ENCODE measurements at places on chromosomes 2 and 18.

DNA sequence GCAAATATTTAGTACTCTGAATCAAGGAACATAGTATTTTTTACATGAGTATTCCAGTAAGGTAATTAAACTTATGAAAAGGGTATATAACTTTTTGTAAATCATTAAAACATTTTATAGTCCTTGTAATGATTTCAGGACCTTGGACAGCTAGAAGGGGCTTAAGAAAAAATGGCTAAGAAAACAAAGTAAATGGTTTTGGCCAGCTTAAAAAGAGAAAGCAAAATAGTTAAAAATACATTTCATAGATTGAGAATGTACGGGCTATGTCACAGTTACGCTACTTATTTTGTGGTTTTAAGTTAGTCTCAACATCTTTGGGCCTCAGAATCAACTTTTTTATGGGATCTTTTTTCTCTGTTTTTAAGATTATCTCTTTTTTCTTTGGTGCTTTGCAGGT is 26.7 kb downstream of the POLI start:
- DNase-seq, result no peak

DNA sequence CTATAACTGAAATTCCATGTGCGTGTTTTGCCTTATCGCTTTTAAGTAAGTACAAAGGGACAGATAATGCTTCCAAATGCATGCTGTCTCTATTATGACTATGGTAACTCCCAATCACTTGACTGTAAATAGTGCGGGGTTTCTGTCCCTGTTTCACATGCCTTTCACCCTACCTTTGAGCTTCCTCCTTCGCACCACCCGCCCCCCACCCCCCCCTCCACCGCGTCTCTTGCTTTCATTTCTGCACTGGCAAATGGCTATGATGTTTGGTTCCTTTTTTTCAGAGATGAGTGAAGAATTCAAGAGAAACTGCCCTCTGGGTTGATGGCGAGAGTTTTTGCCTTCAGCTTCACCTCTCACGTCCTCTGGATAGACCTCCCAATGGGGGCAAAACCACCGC is 25.0 kb upstream of the SPP2 start:
- DNase-seq, result no peak

- DNase-seq, result no peak
Measured at GRCh38 chr18:58937071-58937886, 72.6 kb downstream of the ZNF532 start.

DNA sequence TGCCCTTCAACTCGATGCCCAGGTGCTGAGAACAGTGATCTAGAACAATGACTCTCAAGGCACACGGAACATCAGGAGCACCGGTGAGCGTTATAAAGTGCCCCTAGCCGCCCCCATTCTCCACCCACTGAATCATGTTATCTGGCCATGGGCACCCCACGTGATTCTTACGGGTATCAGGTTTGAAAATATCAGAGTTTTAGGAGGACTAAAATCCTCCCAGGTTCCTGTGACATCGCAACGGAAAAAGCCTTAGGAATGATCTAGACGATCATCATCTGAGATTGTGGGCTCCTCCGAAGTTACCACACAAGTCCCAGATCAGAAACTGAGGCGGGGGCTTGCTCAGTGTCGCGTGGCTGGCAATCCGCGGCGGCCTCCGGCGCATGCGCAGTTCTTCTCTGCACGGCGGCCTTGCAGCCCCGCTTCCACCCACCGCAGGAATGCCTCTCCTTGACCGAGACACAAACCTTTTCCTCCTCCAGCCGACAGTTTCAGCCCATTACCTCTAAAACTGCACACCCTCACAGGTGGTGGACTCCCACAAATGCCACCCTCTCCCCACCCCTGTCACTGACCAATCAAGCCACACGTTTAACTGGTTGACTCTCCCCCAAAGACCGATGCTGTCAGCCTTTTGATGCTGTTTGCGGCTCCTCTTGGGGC is 5.8 kb upstream of the MRPL33 start:
- DNase-seq, result no peak

DNA sequence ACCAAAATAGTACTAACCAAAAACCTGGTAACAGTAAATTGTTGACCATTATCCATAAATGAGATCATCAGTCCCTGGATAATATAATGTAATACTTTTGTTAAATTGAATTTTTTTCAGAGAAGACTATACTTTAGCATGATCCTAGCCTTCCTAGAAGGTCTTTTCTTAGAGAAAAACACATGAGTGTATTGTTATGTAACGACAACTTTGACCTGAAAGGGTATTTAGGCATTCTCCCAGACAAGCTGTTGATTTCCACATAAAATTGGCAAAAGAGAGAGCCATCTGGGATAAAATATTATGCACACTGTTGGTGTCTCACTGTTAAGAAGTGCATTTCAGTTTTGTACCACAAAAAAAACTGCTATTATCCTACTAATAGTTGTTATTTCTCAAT is 120.0 kb upstream of the MAPRE2 start:
- DNase-seq, result no peak

DNA sequence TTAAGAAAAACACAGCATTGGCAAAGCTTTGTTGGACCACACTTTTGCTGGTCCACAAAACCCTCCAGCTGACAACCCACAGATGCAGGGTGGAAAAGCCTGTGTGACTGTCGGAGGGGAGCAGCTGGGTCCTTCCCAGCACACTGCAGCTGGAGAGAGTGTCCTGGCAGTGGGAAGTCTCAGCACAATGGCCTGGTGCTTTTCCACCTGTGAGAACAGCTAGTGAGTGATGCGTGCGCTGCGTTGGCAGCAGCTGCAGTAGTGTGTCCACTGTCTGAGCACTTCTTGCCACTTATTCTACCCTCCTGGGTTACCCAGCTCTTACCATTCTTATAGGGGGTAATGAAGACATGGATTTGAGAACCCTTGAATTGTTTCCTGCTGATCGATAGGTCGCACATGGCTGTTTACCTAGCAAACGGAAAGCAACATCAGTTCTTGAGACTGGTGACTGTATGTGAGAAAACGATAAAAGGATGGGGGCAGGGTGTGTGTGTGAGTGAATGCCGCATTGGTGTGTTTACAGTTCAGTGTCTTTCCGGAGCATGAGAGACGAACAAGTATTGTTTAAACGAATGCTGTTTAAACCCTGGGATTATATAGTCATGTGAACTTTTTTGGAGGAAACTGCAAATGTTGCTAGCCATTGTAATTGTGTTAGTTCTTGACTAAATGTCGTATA is 69.7 kb downstream of the LYPD6 start:
- DNase-seq, result no peak

DNA sequence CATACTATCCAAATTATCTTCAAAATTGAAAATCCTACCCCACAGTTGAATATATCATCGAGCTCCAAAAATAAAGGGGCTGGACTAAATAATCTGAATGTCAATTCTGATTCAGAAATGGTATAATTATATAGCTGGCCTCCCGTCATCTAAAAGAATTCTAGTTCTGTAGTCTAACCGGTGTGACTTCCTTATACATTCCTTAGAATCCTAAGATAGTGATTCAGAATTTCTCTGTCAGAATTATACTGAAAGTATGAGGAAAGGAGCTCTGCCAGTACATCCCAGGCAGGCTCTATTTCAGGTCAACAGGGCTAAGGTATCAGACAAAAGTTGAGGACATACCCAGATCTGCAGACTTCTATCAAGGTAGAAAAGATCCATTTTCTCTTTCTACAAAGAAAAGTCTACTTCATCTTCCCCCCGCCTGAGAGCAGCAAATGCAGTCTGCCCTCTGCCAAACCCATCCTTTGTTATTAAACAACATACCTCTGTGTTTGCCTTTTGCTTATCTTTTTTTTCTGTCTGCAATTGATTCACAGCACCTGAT is 128.5 kb downstream of the METTL4 start:
- DNase-seq, result no peak

- DNase-seq, result no peak
Measured at GRCh38 chr2:135820003-135820618, 16.9 kb downstream of the LCT start.
